ENCODE measurements at places on chromosomes 7 and 10.

- no peak for DNase-seq
Measured at GRCh38 chr7:25911738-25912607, 240.0 kb upstream of the NFE2L3 start.

GRCh38 chr10:71980181-71981014 lies 16.2 kb downstream of the CHST3 start:
- DNase-seq, result no peak

- no peak for DNase-seq
Measured at GRCh38 chr7:98319176-98319575, 37.7 kb downstream of the BRI3 start.

DNA sequence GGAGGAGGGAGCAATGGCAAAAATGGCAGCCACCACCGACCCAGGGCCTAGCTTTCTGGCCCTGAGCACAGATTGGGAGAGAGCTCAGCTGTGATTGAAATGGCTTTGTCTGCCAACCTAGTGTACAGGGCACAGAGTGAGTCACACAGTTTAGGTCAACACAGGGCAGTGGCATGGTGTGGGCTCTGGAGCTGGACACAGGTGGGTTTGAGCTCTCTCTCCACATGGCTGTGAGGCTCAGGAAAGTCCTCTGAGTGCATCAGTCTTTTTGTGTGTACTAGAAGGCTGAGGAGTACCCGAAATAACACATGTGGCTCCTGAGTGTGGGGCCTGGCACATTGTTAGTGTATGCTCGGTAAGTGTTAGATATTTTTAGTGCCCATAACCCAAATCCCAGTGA lies 60.2 kb upstream of the LOXL4 start:
- DNase-seq, result no peak
